ENCODE measurements at places on chromosomes 5 and 9.
A peak's percentile ranks its signal among the peaks of the same experiment; 100 is the strongest.

GRCh38 chr5:142601432-142601831 lies 84.5 kb downstream of the FGF1 start:
- DNase-seq, result no peak

GRCh38 chr5:127409246-127409917 lies 108.1 kb upstream of the PRRC1 start:
- no peak for DNase-seq

GRCh38 chr9:33123407-33124031 lies 43.6 kb downstream of the B4GALT1 start:
- DNase-seq, result no peak

DNA sequence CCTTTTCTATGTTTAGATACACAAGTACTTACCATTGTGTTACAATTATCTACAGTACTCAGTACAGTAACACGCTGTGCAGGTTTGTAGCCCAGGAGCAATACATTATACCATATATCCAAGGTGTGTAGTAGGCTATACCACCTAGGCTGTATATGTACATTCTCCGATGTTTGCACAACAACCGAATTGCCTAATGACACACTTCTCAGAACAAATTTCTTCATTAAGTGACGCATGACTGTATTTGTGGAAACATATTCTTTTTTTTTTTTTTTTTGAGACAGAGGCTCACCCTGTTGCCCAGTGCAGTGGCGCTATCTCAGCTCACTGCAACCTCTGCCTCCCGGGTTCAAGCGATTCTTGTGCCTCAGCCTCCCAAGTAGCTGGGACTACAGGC lies 4.0 kb upstream of the RAD23B start:
- no peak for DNase-seq

DNA sequence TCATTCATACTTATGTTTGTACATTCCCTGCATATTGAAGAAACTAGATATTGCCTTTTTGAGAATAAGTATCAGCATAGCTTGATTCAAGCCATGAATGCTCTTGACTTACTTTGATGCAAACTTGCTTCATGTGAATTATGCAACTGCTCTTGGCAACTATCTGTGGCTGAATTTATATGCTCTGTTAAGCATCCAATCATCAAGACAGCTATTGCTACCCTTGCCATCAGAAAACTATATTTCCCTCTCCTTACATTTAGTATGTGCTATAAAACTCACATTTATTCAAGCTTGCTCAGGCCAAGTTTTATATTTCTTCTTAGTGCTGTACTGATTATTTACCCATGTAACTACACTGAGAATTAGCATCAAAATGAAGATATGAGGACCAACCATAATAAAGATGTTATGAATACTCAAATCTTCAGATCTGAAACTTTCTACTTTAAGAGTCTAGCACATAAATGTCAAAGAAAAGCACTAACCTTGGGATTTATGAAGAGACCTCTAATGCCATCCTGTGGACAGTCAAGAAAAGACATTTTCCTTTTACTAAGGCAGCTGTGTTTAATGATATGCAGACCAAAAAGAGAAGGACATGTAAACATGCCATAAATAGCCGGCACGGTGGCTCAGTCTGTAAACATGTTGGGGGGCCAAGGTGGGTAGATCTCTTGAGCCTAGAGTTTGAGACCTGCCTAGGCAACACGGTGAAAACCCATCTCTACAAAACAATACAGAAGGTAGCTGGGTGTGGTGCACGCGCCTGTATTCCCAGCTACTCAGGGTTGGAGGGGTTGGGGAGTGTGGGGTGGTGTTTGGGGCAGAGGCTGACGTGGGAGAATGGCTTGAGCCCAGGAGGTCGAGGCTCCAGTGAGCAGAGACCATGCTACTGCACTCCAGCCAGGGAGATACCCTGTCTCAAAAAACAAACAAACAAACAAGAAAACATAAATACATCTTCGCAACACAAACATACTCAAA lies 267.0 kb upstream of the TYRP1 start:
- peak; percentile 7 for DNase-seq

GRCh38 chr9:136881691-136882108 lies 4.6 kb upstream of the TRAF2 start:
- DNase-seq, result no peak

DNA sequence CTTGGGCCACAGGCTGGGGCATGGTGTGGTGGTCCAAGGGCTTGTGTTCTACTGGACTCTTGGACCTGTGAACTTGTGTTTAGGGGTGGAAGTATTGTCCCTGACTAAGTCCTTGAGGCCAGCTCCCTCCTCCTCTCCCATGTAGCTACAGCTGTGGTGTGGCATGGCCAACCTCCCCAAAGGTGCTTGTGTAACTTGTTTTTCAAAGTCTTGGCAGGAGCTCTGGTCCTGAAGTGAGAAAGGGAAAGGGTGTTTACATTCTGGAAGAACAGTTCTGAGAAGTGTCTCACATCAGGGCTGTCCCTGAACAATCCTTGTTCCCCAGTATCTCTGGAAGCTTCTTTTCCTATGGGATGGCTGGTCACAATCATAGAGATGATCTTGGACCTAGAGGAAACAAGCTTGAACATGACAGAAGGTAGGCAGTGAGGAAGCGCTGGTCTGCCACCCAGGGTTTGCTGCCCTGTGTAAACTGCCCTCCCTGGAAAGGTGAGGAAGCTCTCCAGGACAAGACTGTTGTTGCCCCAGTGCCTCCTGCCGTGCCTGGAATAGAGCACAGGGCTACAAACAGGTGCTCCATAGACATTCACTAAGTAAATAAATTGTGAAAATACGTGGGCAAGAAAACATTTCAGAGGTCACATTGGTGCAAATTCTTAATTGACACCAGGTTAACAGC lies 64.6 kb upstream of the KLF9 start:
- DNase-seq, result no peak

DNA sequence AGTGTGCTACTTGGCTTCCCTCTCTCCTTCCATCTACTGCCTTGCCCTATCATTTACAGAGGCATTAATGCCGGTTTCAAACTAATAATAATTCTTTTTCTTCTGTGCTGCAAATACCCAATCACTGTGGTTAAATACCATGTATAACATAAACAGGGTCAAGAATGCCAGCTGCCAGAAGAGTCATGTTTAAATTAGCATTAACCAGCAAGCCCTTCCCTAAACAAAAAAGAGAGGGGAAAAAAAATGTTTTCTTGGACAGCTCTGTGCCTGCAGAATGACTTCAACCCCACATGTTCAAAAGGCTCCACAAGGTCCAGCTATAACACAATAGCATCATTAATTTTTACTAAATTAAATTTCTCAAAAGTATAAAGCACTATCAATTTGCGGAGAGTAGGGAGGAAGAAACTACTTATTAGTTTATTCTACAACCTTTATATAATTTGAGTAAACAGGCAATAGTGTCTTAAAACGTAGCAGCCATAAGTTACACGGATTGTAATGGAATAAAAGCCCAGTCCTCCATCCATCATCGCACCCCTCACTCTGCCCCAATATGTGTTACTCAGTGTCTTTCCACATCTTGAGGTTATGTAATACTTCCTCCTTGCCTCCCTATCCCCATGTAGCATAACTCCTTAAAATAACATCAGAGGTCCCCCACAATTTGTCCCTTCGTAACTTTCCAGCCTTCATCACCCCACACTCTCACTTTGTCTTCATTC lies 3.9 kb downstream of the LPAR1 start:
- DNase-seq, result peak; percentile 22

GRCh38 chr9:107952773-107953172 lies 463.2 kb upstream of the KLF4 start:
- no peak for DNase-seq

DNA sequence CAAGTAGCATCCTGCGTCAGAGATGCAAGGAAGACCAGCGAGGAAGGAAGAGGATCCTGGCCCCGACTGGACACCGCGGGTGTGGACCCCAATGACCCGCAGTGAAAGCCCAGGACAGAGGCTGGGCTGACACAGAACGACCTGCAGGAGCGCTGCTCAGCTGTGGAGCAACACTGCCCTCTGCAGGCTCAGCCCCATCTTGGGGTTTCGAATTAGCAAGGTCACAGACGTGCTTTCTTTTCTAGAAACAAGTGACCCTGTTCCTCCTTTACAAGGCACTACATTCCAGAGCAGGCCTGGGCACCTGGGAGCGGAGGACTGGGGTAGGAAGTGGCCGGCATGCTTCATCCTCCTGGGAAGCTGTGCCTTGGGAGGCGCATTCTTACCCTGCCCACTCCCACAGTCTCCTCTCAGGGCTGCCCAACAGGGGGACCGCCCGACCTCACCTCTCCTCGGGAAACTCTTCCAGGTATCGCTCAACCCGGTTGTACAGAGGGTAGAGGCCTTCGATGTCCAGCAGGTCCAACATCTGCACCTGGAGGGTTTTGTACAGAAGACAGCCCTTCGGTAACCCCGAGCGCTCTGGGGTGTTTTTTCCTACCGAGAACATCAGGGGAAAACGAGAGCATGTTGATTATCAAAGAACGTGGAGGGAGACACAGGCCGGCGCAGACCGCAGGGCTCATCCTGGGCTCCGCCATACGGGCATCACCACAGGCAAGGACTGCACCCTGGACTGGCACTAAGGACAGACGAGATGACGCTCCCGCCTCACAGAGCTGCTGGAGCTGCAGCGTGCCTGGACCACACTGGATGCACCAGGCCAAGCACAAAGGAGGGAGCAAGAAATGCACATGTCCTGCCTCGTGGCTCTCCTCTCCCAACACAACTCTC lies 35.0 kb downstream of the IPPK start:
- DNase-seq, result peak; percentile 52

GRCh38 chr5:173823721-173824567 lies 64.2 kb upstream of the CPEB4 start:
- DNase-seq, result peak; percentile 44

GRCh38 chr5:68182534-68182933 lies 33.0 kb upstream of the PIK3R1 start:
- no peak for DNase-seq

GRCh38 chr5:166625210-166625865 lies 1666.1 kb upstream of the WWC1 start:
- peak; percentile 70 for DNase-seq

DNA sequence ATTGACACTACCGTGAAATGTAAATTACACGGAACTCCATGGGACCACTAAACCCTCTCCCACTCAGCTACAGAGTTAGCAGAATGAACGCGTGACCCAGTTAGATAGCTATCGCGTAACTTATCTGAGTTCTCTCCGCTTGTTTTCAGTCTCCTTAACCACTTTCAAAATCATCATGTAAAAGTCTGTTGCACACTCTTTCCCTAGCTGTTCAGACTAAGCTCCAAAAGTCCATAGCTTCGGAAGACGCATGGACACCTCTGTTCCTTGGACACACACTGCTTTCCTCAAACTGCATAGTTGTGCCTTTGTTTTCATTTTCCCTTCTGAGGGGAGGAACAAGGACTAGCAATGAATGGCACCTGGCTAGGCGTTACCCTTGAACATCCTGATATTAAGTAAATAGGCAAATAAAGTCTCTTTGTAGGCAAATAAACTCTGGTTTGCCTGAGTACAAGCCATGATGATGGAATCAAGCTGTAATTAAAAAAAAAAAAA lies 83.3 kb downstream of the DAPK1 start:
- DNase-seq, result no peak

- DNase-seq, result peak; percentile 74
Measured at GRCh38 chr5:108260117-108260857, 121.6 kb downstream of the FBXL17 start.

DNA sequence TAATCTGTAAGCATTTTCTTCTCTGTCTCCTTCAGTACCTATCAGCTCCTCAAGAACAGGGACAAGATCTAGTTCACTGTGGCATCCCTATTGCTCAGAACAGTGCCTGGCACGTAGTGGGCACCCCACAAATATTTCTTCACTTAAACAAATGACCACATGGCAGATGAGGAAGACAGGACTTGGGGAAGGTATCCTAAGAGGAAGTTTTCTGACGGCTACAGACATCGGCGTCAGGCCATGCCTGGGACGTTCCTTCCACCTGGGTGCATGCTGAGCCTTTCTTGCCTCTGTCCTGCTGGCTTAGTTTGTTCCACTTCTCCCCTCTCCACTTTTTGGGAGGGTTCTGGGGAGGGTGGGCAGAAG lies 60.2 kb downstream of the NEURL1B start:
- no peak for DNase-seq

- no peak for DNase-seq
Measured at GRCh38 chr5:89086390-89087086, 203.6 kb upstream of the MEF2C start.

DNA sequence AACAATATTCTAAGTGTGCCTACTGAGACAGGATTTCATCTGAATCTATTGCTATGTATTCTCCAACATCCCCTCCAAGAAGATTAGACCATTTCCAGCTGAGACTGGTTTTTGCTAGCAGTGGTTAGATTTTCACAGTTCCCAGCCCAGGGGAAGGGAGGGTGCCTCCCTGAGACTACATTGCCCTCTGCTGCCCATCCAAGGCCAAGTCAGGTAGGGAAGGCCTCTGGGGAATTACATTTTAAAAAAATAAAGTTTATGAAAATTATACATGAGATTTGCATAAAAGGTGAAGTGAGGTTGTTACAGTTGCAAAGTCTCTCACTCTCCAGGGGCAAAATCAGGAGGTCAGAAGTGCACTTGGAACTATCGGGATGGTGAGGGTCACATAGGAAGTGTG lies 28.0 kb upstream of the SYK start:
- no peak for DNase-seq

- DNase-seq, result no peak
Measured at GRCh38 chr9:137172901-137173795, 1.3 kb upstream of the TMEM210 start.

GRCh38 chr5:79521156-79521555 lies 7.2 kb upstream of the HOMER1 start:
- DNase-seq, result no peak

GRCh38 chr5:169192536-169192935 lies 108.4 kb downstream of the SLIT3 start:
- no peak for DNase-seq

GRCh38 chr9:107342476-107343161 lies 59.5 kb downstream of the RAD23B start:
- DNase-seq, result no peak

DNA sequence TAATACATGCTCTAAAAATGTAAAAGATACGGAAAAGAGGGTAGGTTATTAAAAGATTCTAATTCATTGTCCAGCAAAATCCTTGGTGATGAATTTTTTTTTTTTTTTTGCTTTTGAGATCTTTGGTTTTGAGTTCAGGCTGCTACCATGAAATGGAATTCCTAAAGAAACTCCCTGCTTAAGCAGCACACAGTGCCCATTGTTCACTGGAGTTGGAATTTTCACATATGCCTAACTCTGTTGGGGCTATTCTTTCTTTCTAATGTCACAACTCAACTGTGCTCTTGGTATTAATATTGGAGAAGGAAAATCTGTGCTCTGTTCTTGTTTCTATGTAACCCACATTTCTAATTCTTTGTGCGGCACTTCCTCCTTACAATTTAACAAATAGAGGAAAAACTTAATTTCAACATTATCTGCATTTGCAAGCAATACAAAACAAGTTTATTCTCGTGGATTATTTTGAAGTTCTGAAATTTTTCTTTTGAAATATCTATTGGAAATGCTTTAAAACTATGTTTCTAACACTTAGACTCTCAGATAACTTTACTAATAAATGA lies 21.6 kb downstream of the MATR3 start:
- DNase-seq, result no peak

DNA sequence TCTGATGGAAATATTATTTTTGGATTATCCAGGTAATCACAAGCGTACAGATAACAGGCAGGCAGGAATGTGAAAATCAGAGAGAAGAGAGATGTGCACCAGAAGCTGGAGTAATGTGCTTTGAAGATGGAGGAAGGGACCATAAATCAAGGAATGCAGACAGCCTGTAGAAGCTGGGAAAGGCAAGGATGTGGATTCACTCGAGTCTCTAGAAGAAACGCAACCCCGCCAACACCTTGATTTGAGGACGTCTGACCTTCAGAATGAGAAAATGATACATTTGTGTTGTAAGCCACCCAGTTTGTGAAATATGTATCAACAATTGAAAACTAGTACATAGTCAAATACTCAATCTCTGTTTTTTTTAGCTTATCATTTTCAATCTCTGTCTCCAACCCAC lies 207.6 kb upstream of the MPDZ start:
- peak; percentile 2 for DNase-seq

- no peak for DNase-seq
Measured at GRCh38 chr5:1911773-1912235, 29.1 kb upstream of the IRX4 start.

Data from fibroblast of skin of right quadriceps (primary cell).